ENCODE measurements at places on chromosomes 3 and 15. TPM values are rescaled to one million over a fixed set of nuclear protein-coding genes. Genes with fewer than 3 reads are reported as not detected.

DNA sequence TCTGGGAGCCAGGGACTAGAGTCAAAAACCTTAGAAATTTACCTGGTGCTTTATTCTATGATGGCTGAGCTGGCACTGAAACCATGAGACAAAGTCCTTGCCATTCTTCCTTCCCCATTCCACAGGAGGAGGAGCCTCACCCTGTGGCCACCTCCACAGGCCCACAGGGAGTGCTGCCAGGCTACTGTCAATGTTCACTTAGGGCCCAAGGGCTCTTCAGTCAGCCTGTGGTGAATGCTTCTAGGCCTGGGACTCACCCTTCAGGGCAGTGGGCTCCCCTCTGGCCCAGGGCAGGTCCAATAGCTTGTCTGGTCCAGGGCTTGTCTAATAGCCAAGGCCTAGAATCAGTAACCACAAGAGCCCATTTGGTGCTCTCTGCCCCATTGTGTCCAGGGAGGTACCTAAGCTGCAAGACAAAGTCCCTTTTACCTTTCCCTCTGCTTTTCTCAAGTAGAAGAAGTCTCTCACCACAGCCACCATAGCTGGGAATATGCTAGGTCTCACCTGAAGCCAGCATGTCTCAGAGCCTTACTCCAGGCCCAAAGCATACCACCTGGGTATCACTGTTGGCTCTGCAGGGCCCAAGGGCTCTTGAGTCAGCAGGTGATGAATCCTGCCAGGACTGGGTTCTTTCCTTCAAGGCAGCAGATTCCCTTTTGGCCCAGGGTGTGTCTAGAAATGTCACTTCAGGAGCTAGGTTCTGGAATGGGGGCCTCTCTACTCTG lies 61.8 kb upstream of the CHRNB4 start:
- H3K27ac ChIP-seq = no peak overlapping the region
- no peaks in the 10 kb centered on the region for H3K36me3 ChIP-seq
- no peak for DNase-seq
- H3K4me1 ChIP-seq = no peaks in the 10 kb centered on the region

DNA sequence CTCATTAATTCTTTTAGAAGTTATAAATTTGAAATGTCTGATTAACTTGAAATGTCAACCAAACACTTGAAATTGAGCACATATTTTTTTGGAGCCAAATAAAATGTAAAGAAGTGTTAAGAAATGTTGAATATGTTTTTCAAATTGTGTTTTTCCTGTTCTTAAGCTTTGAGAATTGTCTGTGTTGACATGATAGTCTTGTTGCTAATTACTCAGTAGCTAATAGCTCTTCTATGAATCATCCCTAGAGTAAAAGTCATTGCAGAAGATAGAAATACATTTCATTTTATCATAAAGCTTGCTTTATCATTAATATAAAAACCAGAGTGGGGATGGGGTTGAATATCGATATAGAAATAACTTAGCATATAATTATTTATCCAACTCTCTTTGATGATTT lies 41.9 kb upstream of the ABHD10 start:
- DNase-seq = no peak
- no peaks in the 10 kb centered on the region for H3K4me1 ChIP-seq
- no peaks in the 10 kb centered on the region for H3K36me3 ChIP-seq
- no peak overlapping the region for H3K4me3 ChIP-seq

- H3K4me1 ChIP-seq = no peaks in the 10 kb centered on the region
- DNase-seq = no peak
- H3K27me3 ChIP-seq = no peaks in the 10 kb centered on the region
- H3K36me3 ChIP-seq = peaks cover 31% of the 10 kb centered on the region
These were observed 22.7 kb downstream of the MRPL3 start for GRCh38 chr3:131480116-131480515.

The CLDN18 gene
- total RNA-seq = not detected

The CLDN16 gene
- not detected for total RNA-seq

- no peak overlapping the region for H3K27ac ChIP-seq
- no peaks in the 10 kb centered on the region for H3K36me3 ChIP-seq
- H3K4me3 ChIP-seq = no peak overlapping the region
- no peaks in the 10 kb centered on the region for H3K27me3 ChIP-seq
- no peaks in the 10 kb centered on the region for H3K4me1 ChIP-seq
These were observed 335.5 kb downstream of the IL5RA start for GRCh38 chr3:2774481-2775249.

- H3K27ac ChIP-seq = no peak overlapping the region
- no peaks in the 10 kb centered on the region for H3K36me3 ChIP-seq
- H3K4me1 ChIP-seq = no peaks in the 10 kb centered on the region
These were observed 8.3 kb downstream of the ARL14 start for GRCh38 chr3:160685144-160685766.

- H3K27ac ChIP-seq = no peak overlapping the region
- H3K4me1 ChIP-seq = no peaks in the 10 kb centered on the region
- no peaks in the 10 kb centered on the region for H3K27me3 ChIP-seq
- no peaks in the 10 kb centered on the region for H3K36me3 ChIP-seq
These were observed 135.6 kb downstream of the OPA1 start for GRCh38 chr3:193728429-193729087.

DNA sequence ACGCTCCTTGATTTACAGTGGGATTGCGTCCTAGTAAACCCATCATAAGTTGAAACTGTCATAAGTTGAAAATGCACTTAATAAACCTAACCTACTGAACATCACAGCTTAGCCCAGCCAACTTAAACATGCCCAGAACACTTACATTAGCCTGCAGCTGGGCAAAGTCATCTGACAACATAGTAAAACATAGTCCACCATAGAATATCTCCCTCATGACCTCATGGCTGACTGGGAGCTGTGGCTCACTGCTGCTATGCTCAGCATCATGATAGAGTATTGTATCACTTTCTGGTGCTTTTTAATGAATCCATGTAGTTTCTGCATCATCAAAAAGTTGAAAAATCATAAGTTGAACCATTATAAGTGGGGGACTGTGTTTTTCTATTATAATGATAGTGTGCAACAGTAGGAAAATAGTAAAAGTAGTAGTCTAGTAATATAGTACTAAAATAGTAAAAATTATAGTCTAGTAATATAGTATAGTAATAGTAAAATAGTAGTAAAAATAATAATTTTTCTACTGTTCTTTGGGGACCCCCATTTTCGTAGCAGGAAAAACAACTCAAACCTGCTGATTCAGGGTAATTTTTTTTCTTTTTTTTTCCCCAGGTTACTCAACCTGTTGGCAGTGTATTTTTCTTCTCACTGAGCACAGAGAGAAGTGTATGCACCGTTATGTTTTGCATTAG lies 233.5 kb downstream of the MYRIP start:
- no peak overlapping the region for H3K4me3 ChIP-seq
- no peaks in the 10 kb centered on the region for H3K36me3 ChIP-seq
- DNase-seq = no peak
- H3K27ac ChIP-seq = no peak overlapping the region
- H3K27me3 ChIP-seq = no peaks in the 10 kb centered on the region
- H3K4me1 ChIP-seq = no peaks in the 10 kb centered on the region

DNA sequence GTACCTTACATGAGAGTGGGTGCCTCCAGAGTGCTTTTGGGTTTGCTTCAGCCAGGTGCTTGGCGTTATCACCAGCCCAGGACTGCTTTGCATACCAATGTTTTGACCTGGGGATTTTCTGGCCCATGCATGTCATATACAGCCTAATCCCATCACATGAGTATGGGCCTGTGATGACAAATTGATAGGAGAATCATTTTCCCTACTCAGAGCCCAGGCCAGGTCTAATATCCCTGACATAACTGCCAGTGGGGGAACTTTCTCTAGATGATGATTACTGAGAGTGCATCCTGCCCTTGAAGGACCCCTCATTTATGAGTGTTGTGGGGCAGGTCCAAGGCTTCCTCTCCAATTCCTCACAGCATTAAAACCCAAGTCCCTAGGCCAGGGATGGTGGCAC lies 197.5 kb upstream of the LYSMD4 start:
- H3K27me3 ChIP-seq = peaks cover 14% of the 10 kb centered on the region
- no peak for DNase-seq
- H3K4me3 ChIP-seq = no peak overlapping the region

The C3orf85 gene
- total RNA-seq = not detected
